ENCODE measurements at places on chromosomes 7 and 10.

GRCh38 chr10:108436096-108436495 is 1271.6 kb upstream of the SORCS1 start:
- DNase-seq: no peak

DNA sequence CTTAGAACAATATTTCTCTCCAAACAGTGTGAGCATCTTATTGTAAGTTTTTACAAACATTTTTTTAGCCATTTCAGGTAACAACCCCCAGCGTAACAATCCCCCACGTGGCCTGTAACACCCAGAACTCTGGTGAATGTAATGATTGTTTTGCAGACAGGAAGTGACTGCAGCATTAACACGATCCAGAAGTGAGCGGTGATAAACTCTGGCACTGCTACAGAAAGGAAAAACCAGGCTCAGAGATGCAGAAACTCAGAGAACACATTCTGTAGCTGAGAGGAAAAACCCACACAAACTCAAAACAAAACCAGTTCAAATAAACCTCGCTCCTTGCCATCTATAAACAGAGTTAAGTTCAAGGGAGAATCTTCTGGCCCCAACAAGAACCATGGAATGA is 285.7 kb downstream of the FGFR2 start:
- no peak for DNase-seq

- DNase-seq: peak; percentile 65
These were observed 131.1 kb upstream of the RSU1 start for GRCh38 chr10:16948361-16948760.

- DNase-seq: no peak
These were observed 274.2 kb upstream of the HABP2 start for GRCh38 chr10:113278664-113279063.

- no peak for DNase-seq
These were observed 301.3 kb downstream of the RNLS start for GRCh38 chr10:88281592-88282347.

DNA sequence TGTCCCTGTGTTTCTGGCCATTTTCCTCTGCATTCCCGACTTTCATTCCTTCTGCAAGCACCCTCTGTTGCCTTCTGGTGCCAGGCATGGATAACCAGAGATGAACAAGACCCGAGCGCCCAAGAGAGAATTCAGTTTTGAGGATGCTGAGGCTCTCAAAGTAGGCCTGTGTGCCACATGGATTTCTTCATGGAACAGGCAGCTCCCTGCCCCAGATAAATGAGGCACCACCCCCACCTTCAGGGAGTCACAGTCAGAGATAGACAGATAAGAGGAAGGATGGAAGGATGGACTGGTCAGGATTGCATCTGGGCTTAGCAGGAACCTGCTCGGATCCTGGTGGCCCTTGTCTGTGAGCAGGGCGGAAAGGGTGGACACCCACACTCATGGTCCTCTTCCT is 49.4 kb downstream of the ADCYAP1R1 start:
- DNase-seq: no peak

DNA sequence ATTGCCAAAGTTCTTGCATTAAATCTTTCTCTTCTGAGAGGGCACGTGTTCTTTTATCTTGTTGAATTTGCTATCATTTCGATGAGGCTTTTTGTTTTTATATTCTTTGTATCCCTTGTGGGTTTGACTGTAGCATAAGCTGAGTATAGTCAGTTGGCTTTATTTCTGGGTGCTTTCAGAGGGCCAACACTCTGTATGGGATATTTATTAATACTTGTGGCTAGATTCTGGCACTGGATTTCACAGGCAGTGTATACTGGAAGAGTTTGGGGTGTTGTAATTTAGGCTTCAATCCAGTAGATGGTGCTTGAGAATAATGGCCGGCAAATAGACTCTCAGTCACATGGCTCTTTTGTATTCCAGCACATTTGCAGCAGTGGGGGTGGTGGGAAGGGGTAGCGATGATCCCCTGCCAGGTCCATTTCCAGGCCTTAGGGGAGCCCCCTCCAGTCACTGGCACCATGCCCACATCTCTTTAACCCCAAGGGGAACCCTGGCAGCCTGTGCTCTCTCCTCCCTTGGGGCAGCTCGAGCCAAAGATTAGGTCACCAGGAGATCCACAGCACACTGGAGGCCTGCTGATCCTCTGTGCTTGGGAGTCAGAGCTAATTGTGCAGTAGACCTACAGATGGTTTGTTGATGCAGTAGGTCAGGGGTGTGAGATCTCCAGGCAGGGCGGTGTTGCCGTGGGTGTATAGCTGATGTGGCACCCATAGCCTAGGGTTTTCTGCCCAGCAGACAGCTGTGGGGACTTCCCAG is 81.8 kb downstream of the PTPN20 start:
- DNase-seq: no peak

DNA sequence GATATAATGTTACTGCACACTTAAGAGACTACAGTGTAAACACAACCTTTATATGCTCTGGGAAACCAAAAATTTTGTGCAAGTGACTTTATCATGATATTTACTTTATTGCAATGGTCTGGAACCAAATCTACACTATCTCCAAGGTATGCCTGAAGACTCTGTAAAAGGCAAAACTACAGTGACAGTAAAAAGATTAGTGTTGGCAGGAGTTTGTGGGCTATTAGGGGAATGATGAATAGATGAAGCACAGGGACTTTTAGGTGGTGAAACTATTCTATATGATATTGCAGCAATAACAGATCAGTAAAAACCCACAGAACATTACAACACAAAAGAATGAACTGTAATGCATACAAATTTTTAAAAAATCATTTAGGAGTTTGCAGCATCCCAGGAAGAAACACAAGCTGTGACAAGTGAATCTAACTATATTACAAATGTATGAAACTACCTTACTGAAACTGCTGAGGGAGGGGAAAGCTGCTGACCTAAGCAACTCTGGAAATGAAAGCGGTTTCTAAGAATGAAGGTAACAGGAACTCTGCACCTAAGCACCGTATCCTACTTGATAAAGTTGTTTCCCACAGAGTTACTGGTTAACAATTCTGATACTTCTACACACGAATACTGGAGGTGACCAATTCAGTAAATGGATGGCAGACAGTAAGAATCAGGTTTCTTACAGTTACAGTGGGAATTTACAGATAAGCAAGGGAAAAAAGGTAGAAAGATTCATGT is 82.6 kb downstream of the ATE1 start:
- no peak for DNase-seq

DNA sequence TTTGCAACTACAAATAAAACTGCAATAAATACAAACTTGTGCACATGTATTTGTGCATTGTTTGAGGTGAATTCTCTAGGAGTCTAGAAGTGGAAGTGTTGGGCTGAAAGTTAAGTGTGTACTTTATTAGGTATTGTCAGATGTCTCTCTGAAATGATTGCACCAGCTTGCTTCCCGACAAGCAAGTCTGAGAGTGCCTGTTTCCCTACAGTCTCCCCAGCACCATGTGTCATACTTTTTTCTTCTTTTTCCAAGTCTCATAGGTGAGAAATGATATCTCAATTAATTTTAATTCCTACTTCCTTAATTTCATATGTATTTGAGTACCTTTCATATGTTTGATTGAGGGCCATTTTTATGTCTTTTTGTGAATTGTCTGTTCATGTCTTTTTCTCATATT is 336.2 kb downstream of the PAXIP1 start:
- DNase-seq: no peak

GRCh38 chr7:130400120-130400572 is 19.9 kb downstream of the CPA1 start:
- no peak for DNase-seq

DNA sequence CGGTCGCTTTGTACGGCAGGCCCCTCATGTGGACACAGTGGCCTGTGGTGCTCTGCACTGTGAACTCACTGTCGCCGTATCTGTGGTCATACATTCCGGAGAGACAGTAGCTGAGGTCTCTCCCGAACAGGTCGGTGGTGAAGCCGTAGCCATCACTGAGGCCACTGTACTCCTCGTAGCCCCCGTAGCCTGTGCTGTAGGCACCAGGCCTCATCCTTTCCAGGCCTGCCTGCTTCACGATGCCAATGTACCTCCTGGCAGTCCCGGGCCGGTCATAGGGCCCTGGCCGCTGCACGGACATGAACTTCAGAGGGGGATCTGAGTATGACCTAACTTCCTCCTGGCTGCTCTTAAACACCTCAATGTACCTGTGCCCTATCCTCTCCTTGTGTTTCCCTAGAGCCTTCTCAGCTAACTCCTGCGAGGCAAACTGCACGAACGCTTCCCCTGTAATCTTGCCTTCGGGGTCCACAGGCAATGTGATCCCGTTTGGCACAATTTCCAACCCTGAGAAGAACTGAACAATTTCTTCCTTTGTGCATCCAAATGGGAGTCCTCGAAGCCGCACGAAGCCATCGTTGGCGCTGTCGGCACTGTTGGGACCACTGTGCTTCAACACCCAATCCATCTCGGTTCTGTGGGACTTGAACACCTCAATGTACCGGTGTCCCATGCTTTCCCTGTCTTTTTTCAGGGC is 15.7 kb downstream of the FXYD4 start:
- DNase-seq: no peak

DNA sequence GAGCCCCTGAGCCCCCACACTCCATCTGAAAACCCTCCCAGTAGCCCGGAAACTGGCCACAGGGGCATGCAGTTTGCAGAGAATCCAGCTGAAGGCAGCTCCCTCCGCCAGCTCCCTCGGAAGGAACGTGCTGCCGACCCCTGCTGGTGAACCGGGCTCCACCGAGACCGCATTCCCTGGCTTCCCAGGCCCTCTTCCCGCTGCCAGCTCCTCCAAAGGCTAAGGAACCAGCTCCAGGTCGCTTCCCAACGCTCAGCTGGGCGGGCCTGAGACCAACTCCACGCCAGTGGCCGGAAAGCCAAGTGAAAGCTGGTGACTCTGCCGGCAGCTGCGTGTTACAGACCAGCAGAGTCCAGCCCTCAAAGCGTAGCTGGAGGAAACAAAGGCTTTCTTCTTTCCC is 35.8 kb downstream of the GPER1 start:
- no peak for DNase-seq

GRCh38 chr10:5018134-5018533 is 14.5 kb upstream of the AKR1C2 start:
- DNase-seq: no peak

- DNase-seq: no peak
These were observed 10.4 kb downstream of the RNF133 start for GRCh38 chr7:122688400-122688998.

GRCh38 chr10:36266923-36267322 is 624.8 kb upstream of the FZD8 start:
- no peak for DNase-seq

DNA sequence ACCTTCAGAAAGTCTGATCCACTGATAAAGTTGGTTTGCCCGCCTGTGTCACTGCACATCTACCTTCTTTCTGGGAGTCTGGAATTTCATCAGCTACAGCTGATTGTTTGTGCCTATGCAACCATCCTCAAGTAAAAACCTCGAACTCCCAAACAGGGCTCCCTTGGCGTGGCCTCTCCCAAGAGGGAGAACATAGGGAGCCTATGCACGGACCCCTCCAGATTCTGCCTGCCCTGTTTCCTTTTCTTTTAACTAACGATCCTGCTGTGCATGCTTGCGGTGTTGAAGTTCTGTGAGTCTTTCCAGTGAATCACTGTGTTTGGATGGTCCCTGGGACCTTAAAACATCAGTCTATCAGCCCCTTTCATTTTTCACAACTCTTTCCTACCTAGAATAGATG is 226.9 kb upstream of the SEMA3D start:
- no peak for DNase-seq

DNA sequence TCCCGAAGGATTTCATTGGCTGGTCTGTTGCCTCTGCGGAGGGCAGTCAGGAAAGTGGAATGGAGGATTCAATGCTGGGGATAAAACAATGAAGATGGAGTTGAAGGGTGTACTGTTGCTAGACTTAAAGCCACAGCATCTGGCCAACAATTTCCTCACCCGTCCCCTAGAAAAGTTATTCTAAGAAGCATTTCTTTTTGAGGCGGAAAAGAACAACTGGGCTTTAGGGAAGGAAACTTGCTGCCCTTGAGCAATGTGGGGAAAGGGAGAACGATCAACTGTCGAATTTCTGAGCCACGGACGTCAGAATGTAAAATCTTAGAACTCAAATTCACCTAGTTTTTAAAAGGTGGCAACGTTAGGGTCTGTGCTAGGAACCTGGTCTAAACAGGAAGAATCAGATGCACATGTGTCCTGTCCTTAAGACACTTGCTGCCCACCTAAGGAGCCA is 664 bp downstream of the FMC1 start:
- no peak for DNase-seq

DNA sequence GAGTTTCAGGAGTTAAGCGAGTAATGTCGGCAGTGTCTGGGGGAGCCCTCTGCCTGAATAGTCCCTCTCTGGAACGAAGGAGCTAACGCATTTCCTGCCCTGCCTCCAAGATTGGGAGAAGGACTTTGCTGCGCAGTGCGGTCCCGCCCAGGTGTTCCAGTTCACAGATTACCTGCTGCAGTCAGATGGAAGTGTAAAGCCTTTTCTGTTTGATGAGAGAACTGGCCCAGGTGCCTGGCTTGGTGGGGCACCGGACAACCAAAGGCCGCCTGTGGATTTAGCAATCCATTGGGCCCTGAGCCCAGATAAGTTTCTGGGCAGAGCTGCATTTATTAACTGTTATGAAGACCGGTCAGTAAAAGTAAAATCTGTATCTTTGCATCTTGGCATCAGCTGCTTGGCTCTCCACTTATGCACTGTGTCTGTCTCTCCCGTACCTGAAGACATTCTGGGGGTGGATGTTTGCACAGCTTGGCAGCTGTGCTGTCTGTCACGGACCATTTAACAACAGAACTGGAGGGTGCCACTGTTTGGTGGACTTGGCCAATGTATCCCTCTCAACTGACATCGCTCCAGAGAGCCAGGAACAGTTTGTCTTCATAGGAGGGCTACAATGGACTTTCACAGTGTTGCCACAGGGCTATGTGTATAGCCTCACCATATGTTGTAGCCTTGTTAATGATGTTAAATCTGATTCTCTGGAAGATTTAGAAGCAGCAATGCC is 654.7 kb upstream of the ZWINT start:
- no peak for DNase-seq

- DNase-seq: peak; percentile 93
These were observed at the start of gene MLLT10 for GRCh38 chr10:21533467-21534279. TSS of gene MLLT10 (plus strand) at chr10:21534232. CDS start at chr10:21534645, 413 bp downstream.

- no peak for DNase-seq
These were observed 110.5 kb downstream of the IPMK start for GRCh38 chr10:58157076-58157766.

DNA sequence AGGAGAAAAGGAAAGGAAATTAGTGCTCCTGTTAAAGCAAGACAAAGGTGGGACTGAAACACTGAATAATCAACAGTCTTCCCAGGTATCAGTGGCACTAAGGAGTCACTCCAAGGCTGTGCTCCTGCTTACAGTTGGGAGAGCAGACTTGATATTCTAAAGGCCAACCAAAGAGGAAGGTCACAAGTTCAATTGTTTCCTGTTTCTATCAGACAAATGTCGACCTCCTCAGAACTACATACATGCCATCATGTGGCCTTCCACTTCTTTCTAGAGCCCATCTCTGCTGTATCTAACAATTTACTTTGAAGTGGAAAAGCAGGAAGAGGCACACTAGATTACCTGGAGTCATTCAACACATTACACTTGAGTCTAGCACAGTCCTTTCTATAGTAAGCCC is 3.4 kb downstream of the ZNF239 start:
- no peak for DNase-seq

DNA sequence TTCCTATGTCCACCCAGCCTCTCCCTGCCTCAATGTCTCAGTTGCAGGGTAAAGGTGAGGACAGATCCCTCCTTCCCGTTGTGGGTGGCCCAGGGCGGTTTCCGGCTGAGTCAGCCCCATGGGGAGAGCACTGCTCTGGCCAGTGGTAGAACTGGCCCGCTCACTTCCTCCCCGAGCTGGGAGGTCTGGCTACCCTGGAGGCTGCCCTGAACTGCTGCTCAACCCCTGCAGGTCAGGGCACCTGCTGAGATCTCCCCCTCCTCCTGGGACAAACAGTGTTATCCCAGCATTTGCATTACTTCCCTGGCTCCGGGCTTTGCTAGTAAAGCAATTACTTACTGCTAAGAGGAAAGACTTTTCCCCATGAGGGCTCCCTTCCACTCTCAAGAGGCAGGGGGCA is 21.4 kb upstream of the IMPDH1 start:
- no peak for DNase-seq
